ENCODE measurements at places on chromosomes 3 and 15. TPM values are rescaled to one million over a fixed set of nuclear protein-coding genes. Genes with fewer than 3 reads are reported as not detected.

The SYNPR gene
- not detected for total RNA-seq

The HIGD2B gene
- total RNA-seq: not detected

The SEC61A1 gene
- 123 TPM for total RNA-seq

The CACNA1D gene
- 0.21 TPM for total RNA-seq

The CSPG5 gene
- total RNA-seq: 0.97 TPM

The C3orf80 gene
- total RNA-seq: not detected

GRCh38 chr3:123536153-123536895 is 48.5 kb downstream of the HACD2 start:
- H3K27ac ChIP-seq: no peak overlapping the region
- H3K4me3 ChIP-seq: no peak overlapping the region
- DNase-seq: no peak

DNA sequence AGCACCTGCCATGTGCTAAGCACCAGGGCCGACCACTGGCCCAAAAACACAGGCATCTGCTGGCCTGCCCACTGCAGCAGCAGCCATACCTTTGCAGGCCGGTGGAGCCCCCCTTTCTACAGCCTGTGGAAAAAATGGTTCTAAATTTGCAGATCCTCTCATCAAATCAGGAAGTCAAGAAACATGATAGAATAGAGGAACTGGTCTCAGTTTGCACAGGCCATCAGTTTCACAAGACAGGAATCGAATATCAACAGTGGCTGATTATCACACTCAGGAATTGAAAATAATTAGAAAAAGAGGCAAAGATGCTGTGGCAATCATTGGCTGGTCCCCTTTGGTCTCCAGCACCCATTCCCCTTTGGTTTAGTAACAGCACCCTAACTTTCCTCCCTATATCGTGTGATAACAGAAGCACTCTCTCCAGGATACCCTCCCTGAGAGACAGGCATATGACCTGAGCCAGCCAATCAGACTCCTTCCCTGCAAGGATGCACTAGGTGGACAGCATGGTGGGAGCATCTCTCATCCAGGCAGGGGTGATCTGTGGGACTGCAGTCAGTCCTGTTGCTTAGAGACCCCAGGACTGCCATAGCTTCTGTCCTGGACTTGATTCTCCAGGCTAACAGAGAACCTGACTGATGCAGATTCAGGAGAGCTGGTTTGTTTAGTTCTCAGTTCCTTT is 3.5 kb upstream of the PAK6 start:
- H3K27ac ChIP-seq: no peak overlapping the region
- no peak for DNase-seq
- H3K36me3 ChIP-seq: peaks cover 4% of the 10 kb centered on the region
- H3K4me3 ChIP-seq: no peak overlapping the region
- H3K4me1 ChIP-seq: peaks cover 7% of the 10 kb centered on the region

DNA sequence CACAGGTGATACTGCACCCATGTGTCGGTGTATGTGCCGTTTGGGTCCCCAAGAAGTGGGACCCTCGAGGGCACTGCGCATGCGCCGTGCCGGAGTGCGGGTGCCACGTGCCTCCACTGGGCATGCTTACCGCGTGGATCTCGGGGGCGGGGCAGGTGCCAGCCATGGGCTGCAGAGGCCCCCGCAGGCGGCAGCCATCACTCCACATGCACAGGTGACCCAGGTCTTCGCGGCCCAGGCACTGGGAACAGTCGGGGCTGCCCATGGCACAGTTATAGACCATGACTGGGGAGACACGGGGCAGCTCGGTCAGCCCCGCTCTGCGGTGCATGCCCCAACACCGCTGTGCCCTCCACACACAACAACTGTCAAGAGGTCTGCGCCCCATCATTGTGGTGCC is 31.2 kb downstream of the H1-8 start:
- H3K4me1 ChIP-seq: peaks cover 25% of the 10 kb centered on the region
- H3K36me3 ChIP-seq: no peaks in the 10 kb centered on the region
- no peak overlapping the region for H3K27ac ChIP-seq
- no peaks in the 10 kb centered on the region for H3K27me3 ChIP-seq
- no peak for DNase-seq
- H3K4me3 ChIP-seq: no peak overlapping the region

- no peaks in the 10 kb centered on the region for H3K27me3 ChIP-seq
- H3K27ac ChIP-seq: no peak overlapping the region
- DNase-seq: no peak
- H3K4me3 ChIP-seq: no peak overlapping the region
- peaks cover 35% of the 10 kb centered on the region for H3K36me3 ChIP-seq
- no peaks in the 10 kb centered on the region for H3K4me1 ChIP-seq
Measured at GRCh38 chr3:184836090-184836822, 24.3 kb downstream of the VPS8 start.

GRCh38 chr15:45328663-45329062 is 49.7 kb downstream of the GATM start:
- DNase-seq: no peak
- H3K27me3 ChIP-seq: peaks cover 9% of the 10 kb centered on the region
- H3K4me3 ChIP-seq: no peak overlapping the region
- no peaks in the 10 kb centered on the region for H3K4me1 ChIP-seq
- no peaks in the 10 kb centered on the region for H3K36me3 ChIP-seq
- no peak overlapping the region for H3K27ac ChIP-seq

- peak overlapping the region; percentile 72 for H3K27ac ChIP-seq
- peaks cover 21% of the 10 kb centered on the region for H3K36me3 ChIP-seq
- peaks cover 49% of the 10 kb centered on the region for H3K4me1 ChIP-seq
- no peaks in the 10 kb centered on the region for H3K27me3 ChIP-seq
Measured at GRCh38 chr3:16522834-16523233, 9.3 kb upstream of the RFTN1 start.

- no peak overlapping the region for H3K4me3 ChIP-seq
- DNase-seq: no peak
- peaks cover 21% of the 10 kb centered on the region for H3K27me3 ChIP-seq
- H3K27ac ChIP-seq: no peak overlapping the region
- H3K4me1 ChIP-seq: peaks cover 13% of the 10 kb centered on the region
Measured at GRCh38 chr15:76149291-76149915, 89.6 kb downstream of the TMEM266 start.

DNA sequence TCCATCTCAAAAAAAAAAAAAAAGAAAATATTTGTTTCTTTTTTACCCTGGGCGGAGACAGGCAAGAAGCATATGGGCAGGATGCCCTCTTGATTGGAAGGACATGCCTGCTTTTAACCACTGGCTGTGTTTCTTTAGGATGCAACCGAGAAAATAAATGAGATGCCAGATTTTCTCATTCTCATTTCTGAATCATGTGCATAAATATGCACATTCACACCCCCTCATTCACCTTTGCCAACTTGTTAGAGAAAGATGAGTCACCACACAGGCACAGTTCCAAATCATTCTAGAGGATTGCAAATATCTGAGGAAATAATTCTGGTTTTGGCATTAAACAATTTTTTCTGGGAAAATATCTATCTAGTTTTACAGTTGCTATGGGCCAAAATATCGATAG is 3.3 kb downstream of the LIPH start:
- peaks cover 17% of the 10 kb centered on the region for H3K4me1 ChIP-seq
- no peak overlapping the region for H3K4me3 ChIP-seq
- no peaks in the 10 kb centered on the region for H3K27me3 ChIP-seq
- no peak for DNase-seq

DNA sequence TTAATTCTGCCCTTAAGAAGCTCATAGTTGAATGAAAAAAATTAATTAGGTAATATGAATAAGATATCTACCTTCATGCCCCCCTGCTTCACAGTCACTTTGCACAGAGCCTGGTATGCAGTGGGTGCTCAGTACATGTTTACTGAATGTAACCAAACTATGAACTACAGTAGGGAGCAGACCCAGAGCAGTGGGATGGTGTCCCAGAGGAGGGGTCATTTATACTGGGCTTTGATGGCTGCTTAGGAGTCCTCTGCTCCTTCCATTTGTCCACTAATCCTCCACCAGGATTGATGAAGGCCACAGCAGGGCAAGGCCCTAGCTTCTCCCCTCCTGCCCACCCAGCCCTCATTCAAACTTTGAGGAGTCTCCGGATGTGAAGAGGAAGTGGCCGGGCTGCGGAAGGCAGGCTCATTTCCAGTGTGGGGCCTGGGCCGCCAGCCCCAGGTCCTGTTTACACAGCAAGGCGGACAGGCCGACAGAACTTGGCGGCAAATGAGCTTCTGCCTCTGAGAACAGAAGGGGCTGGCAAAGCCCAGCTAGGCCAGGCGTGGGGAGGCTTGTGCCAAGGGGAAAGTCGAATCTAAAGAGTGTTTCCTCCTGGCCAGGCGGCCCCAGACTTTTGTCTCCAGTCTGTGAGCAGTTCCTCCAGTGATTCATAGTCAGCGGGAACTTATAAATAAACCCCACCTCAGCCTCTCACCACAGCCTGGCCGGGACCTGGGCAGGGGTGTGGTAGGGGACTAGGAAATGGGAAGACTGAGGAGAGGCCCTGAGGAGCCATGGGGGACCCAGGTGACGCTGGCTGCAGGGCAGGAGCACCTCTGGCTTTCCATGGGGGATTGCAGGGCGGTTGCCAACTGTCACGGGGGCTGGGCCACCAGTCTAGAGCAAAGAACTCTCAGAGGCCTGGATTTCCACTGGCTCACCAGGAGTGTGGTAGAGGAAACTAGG is 51.6 kb upstream of the LCTL start:
- no peak overlapping the region for H3K27ac ChIP-seq
- peaks cover 15% of the 10 kb centered on the region for H3K27me3 ChIP-seq
- no peak for DNase-seq
- no peak overlapping the region for H3K4me3 ChIP-seq

DNA sequence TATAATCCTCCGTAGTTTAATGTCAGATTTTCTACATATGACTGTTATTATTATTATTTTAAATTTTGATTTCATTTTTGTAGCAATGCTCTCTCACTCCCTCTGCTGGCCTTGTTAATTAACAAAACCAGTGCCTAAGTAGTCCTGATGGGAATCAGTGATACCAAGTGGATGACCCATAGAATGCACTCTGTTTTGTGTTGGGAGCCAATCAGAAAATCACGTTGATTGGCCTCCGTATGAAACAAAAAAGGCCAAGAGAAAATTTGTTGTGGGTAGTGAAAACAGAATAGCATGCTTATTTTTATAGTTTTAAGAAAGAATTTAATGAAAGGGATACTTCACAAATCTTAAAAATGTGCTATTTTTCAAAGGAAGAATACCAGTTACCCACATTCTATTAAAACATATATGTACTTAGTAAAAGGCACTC is 34.4 kb upstream of the MEIS2 start:
- no peak overlapping the region for H3K27ac ChIP-seq
- DNase-seq: no peak
- H3K4me1 ChIP-seq: no peaks in the 10 kb centered on the region
- no peaks in the 10 kb centered on the region for H3K36me3 ChIP-seq
- H3K27me3 ChIP-seq: peaks cover 12% of the 10 kb centered on the region

Data from activated CD4-positive, alpha-beta T cell treated with anti-CD3 and anti-CD28 coated beads for 36 hours (primary cell).